ENCODE measurements at places on chromosomes 1 and 21.

GRCh38 chr1:32768110-32768850, 48.9 kb downstream of the YARS1 start:
- DNase-seq, result no peak

DNA sequence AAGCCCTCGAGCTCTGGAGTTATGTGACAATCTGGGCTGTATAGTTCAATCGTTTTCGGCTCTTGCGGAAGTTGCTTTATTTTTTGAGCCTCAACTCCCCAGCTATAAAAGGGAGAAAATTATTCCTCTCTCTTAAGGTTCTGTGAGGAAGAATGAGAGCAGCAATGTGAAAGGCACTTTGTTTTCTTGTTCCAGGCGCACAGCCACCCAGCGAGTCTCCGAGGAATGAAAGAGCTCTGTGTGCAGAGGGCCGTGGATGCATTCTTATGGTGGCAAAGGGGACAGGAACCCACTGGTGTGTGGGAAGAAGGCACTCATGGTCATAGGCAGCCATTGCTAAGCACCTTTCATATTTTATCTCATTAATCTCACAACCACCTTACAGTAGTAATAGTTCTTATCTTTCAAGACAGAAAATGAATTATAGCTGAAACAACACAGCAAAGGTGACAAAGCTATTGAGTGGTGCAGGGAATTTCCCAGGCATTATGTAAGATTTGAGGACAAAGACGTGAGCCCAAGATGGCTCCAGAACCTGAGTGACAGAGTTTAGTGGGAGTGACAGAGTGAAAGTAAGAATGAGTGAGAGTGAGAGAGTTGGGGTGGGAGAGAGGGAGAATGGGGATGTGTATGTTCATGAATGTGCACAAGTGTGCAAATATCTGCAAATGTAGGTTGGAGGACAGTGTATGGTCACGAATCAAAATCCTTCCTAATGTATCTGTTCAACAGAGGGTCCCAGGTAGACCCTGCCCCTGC, 9.4 kb downstream of the CYP2J2 start:
- DNase-seq, result no peak

GRCh38 chr1:99726818-99727217, 39.6 kb downstream of the FRRS1 start:
- DNase-seq, result peak; percentile 81

DNA sequence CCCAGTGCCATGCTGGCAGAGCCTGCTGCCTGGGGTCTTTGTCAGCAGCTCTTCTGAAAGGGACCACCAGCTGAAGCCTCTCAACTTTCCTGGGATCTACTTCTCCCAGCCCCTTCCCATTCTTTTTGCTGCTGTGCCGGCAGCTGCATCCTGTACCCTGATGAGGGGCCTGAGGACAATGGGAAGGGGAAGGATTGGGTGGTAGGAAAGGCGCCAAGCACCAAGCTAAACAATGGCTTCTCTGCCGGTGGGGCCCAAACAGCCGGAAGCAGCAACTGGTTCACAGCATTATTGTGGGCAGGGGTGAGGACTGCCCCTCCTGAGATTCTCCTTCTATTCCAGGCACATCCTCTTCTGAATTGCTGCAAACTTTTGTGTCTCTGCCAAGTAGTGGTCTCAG, 5.0 kb upstream of the EFCAB14 start:
- DNase-seq, result no peak

DNA sequence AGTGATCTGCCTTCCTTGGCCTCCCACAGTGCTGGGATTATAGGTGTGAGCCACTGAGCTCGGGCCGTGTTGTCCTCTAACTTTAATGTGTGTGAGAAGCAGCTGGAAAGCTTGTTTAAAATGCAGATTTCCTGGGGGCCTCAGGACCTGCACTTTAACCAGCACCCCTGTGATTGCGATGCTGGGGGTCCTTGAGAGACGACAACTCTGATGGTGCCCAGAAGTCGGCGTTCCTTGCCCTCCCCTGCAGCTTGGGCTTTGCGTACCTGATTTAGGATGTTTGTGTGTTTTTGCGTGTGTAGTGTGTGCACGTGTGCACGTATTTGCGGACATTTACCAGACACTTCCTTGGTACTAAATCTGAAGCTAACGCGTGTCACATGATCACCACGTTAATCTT, 10.9 kb downstream of the IFNGR2 start:
- DNase-seq, result no peak

DNA sequence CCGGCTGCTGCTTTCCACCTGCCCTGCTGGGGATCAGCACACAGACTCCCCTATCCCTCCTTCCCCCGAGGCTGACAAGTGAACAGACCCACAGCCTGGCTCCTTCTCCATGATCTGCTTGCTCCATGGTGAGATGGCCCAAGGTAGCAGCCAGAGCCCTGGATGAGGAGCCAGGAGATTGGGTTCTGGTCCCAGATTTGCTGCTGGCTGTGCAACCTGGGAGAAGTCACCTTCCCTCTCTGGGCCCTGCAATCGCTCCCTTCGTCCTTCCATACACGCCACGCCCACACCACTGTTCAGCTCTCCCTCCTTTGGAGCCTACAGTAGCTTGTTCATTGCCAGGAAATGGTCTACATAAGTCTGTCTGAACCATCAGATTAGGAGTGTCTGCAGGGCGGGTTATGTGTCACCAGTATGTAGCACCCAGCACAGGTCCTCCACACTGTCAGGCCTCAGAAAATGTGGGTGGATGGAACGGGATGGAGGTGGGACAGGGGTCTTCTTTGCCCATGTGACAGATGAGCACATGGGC, 9.2 kb upstream of the EPHA8 start:
- DNase-seq, result no peak

DNA sequence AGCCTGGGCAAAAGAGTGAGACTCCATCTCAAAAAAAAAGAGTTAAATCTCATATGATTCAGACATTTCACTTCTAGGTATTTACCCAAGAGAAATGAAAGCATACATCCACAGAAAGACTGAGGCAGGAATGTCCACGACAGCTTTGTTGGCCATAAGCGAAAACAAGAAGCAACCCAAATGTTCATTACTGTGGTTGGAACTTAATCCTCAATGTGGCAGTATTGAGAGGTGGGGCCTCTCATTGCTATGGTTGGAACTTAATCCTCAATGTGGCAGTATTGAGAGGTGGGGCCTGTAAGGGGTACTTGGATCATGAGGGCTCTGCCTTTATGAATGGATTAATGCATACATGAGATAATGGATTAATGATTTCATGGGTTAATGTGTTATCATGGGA, 15.2 kb downstream of the C21orf58 start:
- DNase-seq, result no peak

DNA sequence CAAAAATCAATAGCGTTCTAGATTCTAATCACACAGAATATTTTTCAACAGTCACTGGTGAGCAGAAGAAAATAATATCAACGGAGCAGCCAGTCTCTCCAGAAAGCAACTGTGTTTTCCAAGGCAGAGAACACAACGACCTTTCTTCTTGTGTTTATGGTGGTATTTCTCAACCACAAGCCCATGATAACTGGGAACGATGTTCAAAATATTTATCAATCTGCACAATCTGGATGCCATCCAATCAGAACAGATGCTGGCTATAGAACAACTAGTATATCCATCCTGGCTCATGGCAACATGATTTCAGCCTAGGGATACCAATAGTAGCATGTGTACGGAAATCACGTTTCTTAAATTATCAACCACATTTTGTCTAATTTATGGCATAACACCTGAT, 162.7 kb upstream of the RUNX1 start:
- no peak for DNase-seq

DNA sequence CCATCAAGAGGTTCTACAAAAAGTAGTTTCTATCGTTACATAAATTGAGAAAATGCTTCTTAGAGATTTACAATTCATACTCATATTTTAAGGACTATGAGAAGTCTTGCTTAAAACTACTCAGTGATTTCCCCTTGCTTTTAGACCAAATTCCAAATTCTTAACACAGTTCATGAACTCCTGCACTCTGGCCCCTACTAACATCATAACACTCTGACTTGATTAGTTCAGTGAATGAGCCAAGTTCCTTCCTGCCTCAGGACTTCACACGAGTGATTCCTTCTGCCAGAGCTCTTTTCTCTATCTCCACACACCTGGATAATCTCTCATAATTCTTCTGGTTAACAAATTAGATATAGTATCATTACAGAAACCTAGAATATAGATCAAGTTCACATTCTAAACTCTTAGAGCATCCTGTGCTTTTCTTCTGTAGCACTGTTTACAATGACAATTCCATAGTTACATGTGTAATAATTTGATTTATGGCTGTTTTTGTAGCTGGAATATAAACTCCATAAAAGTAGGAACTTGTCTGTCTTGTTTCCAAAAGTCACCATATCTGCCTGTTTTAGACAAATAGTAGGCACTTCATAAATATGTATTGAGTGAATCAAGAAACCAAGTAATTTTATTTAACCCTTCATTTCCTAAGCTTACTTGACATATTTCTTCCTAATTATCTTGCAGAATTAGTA, 59.9 kb downstream of the NUF2 start:
- DNase-seq, result peak; percentile 76

GRCh38 chr1:200512191-200512590, 102.4 kb upstream of the ZNF281 start:
- no peak for DNase-seq

GRCh38 chr1:81340239-81340638, 460.5 kb upstream of the ADGRL2 start:
- no peak for DNase-seq

DNA sequence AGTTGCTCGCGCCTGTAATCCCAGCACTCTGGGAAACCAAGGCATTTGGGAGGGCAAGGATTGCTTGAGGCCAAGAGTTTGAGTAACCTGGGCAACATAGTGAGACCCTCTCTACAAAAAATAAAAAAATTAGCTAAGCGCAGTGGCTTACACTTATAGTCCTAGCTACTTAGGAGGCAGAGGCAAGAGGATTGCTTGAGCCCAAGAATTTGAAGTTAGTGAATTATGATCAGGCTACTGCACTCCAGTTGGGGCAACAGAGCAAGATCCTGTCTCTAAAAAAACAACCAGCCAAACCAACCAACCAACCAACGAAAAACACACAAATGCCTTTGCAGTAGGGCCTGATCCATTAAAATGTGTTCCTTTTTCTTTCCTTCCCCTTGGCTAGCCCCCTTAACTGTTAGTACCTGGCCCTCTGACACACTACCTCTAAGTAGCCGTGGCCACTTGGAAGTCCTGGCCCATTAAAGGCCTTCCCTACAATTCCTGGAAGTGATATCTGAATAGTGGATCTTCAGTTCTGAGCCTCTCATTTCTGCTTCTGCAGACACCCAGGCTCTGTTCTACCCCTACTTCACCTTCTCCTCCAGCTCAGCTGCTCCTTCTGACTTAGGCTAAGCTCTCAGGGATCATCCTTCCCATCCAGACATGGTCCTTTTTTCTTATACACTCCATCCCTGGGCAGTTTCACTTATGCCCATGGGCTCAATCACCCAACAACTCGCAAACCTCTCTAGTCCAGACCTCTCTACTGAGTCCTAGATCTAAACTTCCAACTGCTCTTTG, 3.5 kb upstream of the OSCP1 start:
- DNase-seq, result no peak

DNA sequence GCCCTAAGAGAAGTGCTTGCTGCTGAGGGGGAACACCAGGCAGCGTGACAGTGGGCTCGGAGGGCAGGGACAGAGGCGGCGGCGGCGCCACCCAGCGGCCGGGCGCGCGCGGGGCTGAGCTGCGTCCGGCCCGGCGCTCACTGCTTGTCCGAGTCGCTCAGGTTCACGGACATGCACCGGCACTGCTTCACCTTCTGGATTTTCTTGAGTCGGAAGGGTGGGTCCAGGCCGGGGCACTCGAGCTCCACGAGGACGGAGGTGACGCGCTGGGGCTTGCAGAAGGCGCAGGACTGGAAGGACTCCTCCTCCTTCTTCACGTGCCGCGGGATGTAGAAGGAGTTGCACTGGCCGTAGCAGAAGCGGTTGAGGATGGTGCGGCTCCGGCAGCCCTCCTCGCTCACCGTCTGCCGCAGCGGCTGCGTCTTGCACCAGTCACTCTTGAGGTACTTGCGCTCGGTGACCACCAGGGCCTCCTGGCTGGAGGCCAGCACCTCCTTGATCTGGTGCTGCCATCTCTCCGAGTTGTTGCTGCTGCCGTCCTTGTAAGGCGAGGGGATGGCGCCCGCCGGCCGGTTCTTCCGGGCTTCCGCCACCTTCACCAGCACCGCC, 119.0 kb downstream of the GREM2 start:
- peak; percentile 18 for DNase-seq

DNA sequence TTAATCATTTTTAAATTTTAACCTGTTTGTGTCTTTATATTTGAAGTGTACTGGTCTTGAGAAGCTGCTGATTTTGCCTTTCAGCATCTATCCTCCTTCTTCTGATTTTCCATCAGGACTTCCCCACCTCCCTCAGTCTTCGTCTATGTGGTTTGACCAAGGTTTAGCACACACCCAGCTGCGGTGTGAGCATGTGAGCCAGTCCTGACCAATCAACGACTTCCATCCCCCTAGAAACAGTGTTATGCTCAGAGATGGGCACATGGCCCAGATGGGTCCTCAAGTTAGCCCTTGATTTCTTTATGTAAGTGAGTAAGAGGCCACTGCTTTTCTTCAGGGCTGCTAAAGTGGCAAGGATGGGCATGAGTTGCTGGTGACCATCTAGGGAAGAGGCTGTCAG, 190.8 kb downstream of the MATN1 start:
- no peak for DNase-seq

DNA sequence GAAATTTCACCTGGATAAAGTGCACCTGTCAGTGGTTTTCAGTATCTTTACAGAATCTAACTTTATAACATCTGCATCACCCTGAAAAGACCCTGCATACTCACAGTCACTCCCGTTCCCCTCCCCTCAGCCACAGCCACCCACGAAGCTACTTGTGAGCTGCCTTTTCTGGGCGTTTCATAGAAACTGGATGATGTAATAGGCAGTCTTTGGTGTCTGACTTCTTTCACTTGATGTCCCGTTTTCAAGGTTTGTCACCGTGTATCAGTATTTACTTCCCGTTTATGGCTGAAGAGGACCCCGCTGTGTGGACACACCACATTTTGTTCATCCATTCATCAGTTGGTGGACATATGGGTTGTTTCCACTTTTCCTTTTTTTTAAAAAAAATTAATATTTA, 47.8 kb upstream of the LRRC3 start:
- no peak for DNase-seq

Data from small intestine (tissue), 16 donors.